ENCODE measurements at places on chromosomes 7 and 10. TPM values are rescaled to one million over a fixed set of nuclear protein-coding genes. Genes with fewer than 3 reads are reported as not detected.
A peak's percentile ranks its signal among the peaks of the same experiment; 100 is the strongest.

The PCGF6 gene
- total RNA-seq, result 22.6 TPM

The AMPH gene
- total RNA-seq, result not detected

DNA sequence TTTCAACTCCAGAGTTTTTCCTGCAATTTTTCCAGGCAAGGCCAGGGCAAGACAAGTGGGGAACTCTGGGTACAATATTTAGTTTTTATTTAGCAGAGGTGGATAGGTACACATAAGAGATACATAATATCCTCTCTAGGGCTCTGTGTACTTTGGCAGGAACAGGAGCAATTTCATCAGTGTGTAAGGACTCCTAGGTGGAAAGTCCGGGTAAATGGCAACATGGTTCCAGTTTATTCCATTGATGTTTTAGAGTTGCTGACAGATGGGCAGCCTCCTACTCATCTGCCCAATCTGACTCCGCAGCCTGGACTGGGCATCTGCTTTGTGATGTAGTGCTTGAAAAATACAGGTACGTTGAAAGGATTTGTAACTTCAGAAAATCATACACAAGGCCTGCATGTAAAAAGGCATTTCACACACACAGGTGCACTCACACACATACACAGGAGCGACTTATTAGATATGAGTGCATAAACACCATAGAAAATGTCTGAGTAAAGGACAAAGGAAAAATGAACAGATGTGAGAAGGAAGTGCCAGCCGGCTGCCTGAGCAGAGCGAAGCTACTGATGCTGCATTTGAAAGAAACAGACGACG is 5.7 kb downstream of the PON1 start:
- DNase-seq, result no peak

- peak; percentile 13 for DNase-seq
Observed at GRCh38 chr7:137590071-137590755, 246.7 kb upstream of the PTN start.

- no peak for DNase-seq
Observed at GRCh38 chr10:116845823-116846222, 3.5 kb upstream of the ENO4 start.

GRCh38 chr7:105141068-105141467 is 127.1 kb downstream of the KMT2E start:
- DNase-seq, result no peak

DNA sequence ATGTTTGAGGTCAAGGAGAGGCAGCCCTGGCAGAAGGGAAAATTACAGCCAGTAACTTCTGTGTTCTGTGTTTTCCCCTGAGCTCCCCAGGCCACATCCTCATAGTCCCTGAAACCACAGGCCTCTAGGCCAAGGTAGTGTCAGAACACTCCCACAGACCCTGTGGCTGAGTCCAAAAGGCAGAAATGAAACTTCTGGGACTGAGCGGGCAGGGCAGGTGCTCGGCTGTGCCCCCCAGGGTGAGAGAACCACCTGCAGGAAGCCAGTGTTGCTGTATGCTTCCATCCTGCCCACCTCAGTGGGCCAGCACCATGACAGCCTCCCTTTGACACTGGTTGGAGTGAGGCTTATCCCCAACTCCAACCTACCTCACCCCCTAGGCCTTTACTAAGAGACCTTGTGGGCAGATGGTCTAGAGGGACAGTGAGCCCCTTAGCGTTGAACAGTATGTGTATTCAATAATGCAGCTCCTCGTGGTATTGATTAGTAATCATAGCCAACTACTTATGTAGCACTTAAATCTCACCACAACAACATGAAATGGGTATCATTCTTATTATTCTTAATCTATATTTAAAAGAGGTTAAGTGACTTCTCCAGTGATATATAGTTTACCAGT is 30.3 kb downstream of the PIK3CG start:
- DNase-seq, result no peak

DNA sequence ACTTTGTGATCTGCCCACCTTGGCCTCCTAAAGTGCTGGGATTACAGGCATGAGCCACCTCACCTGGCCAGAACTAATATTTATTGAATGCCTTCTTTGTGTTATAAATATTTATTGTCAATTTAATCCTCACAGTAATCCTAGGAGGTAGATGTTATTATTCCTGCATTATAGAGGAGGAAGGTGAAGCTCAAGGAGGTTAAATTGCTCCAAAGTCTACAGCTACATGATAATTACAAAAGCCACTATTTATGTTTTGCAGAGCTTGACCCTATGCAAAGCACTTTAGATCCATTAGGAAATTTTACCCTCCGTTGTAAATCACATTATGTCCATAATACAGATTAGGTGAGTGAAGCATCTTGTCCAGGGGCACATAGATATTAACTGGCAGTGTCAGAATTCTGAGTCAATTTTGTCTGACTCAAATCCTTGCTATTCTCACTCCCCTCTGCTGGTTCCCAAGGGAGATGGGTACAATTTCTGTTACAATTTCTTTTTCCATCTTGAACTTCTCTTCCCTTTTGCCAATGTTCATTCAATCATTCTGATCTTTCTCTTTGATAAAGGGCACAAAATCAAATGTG is 25.7 kb upstream of the CDK14 start:
- DNase-seq, result no peak

DNA sequence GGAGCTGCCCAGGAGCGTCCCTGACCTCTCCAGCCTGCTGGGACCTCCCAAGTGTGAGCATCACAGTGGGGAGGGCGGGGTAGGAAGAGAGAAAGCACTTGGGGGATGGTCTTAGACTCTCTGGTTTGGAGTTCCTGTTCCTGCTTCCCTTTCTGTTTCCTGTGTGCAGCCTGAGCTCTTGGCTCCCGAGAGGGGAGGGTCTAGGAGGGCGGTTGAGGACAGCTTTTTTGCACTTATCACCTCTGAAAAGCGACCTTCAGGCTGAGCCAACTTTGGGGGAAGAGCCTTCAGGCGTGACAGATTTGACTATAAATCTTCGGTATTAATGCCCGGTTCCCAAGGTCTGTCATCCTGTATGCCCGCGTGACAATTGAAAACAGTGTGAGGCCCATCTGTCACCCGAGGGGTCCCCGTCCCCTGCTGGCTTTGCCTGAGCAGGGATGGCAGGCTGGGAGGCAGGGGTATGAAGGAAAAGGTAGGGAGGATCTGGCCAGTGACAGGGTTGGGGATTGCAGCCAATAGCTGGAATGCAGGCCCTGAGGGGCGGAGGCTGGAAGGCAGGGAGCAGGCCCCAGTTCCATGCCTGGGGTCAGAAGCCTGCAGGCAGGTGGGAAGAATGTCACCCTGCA is 78.6 kb downstream of the CDH23 start:
- DNase-seq, result no peak

DNA sequence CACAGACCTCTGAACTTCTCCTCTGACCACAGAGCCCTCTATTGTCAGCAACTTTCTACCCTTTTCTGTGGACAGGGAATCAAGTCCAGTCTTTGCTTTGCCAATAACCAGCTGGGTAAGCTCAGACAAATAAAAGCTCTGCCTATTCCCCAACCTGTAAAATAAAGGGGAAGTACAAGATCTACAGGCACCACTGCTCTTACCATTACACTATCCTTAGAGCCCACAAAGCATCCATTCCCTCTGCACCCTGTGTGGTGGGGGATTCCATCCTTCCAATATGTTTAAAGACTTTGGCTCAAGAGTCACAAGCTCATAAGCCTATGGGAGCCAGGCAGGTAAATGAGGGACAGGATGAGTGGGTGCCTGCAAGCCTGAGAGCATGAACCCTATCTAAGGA is 88.2 kb downstream of the PARD3 start:
- no peak for DNase-seq

The DNAJC12 gene
- 15.8 TPM for total RNA-seq

DNA sequence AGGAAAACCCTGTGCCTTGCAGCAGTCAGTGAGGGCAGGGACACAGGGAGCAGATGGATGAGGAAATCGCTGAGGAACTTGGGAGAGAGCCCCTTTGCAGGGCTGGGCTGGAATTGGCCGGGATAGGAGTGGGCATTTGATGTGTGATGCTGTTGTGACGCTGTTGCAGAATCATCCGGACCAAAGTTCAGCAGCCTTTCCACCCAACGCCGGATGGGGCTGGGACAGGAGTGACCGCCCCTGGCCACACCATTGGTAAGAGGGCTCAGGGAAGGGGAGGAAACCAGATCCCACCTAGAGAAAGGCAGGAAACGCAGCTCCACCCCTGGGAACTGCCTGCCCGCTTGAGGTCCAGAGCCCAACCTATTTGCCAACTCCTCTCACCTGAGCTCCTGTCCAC is 33.9 kb downstream of the PAX2 start:
- DNase-seq, result no peak

- no peak for DNase-seq
Observed at GRCh38 chr7:101235050-101235449, 2.6 kb downstream of the CLDN15 start.

The ZNF800 gene
- total RNA-seq, result 9.4 TPM

DNA sequence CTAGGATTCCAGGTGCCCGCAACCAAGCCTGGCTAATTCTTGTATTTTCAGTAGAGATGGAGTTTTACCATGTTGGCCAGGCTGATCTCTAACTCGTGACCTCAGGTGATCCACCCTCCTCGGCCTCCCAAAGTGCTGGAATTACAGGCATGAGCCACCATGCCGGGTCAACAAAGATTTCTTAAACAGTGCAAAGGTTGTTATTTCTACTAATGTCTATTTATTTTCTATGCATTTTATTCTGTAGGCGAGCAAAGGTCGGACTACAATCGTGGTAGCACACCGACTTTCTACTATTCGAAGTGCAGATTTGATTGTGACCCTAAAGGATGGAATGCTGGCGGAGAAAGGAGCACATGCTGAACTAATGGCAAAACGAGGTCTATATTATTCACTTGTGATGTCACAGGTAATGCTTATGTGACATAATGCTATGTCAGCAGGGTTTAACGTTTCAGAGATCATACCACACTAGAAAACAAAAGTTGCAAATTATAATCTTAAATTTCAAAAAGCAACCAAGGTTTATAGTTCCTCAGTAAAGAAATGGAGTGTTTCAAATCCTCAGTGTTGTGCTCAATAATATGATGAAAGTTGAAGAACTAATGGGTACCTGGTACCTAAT is 65.9 kb downstream of the ABCB5 start:
- DNase-seq, result no peak

DNA sequence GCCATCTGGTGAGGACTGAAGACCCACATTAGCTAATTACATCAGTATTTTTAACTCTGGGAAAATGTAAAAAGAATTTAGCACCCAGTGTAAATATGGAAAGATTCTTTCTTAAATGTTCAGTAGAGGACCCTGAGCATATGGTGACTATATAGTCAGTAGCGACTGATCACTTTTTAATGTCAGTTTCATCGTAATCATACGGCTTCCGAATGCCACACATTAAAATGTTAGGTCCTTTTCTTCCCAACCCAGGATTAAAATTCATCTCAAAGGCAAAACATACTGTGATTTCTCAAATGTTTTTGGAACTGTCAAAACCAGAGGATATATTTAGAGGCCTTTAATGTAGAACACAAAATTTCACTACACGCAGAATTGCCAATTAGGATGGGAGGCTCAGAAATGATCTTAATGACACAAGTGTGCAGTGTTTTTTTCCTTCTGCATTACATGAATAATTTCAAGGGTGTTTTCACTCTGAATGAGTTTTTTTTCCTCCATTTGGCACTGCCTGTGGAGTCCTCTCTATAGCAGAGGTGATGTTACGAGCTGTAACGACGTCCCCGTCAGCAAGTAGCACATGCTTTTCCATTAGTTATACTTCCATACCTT is 382.7 kb downstream of the PAXIP1 start:
- DNase-seq, result no peak

- DNase-seq, result no peak
Observed at GRCh38 chr10:35300063-35300699, 36.1 kb upstream of the CCNY start.

- DNase-seq, result no peak
Observed at GRCh38 chr7:42017349-42017986, 219.5 kb downstream of the GLI3 start.
